ENCODE measurements at places on chromosomes 4 and X.
A peak's percentile ranks its signal among the peaks of the same experiment; 100 is the strongest.

GRCh38 chr4:84496331-84496705 lies 2.8 kb downstream of the NKX6-1 start:
- no peak for DNase-seq

DNA sequence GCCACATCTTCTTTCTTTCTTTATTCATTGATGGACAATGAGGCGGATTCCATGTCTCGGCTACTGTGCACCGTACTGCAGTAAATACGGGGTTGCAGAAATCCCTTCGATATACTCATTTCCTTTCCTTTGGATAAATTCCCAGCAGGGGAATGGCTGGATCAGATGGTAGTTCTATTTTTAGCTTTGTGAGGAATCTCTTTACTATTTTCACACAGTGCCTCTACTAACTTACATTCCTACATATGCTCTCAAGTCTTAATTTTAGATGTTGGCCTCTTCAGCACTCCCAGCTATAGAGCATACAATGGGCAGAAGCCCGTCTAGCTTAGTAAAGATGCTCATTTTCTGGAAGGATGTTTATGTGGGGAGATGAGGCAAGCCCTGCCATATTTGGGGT lies 317.4 kb downstream of the ASMT start:
- DNase-seq = peak; percentile 66

- peak; percentile 49 for DNase-seq
Measured at GRCh38 chr4:139704915-139705485, 39.4 kb downstream of the MGST2 start.

GRCh38 chr4:156816360-156816755 lies 155.2 kb downstream of the PDGFC start:
- no peak for DNase-seq

DNA sequence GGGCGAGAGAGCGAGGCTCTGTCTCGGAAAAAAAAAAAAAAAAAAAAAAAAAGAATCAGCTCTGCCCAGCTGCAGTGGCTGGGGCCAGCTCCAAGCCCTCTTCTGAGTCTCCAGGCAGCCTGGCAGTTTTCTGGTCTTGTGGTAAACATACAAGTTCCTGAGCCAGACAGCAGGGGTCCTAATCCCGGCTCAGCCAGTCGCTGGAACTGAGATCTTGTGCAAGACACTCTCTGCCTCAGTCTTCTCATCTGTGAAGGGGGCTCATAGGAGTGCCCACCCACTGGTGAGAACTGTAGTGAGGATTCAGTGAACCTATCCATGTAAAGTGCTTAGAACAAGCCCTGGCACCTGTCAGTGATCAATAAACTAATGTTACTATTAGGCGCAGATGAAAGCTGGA lies 41.8 kb downstream of the C4orf50 start:
- DNase-seq = no peak

- DNase-seq = no peak
Measured at GRCh38 chr4:99762728-99763127, 53.9 kb upstream of the DAPP1 start.

DNA sequence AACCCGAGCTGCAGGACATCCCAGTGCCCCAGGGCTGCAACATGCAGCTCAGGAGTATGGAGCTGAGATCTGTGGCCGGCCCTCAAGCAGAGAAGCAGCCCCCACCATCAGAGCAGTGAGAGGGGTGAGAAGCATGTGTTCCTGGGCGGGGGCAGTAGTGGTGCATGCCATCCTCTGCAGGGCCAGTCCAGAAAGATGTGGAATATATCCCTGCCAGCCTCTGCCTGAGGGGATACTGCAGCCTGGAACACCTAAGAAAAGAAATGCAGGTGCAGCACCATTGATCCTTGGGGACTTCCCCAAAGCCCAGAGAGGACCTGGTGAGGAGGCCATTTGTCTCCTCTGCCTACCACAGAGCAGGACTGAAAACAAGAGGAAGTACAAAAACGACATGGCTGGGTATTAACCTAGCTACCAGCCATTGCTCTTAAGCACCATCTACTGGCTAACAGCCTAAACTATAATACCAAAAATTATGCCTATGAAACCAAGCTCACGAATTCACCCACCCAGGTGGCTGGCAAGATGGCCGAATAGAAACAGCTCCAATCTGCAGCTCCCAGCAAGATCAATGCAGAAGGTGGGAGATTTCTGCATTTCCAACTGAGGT lies 158.8 kb downstream of the ADGRA3 start:
- DNase-seq = peak; percentile 33
